Kidney epithelial cell (primary cell): ENCODE measurements at places on chromosomes 4 and X.

GRCh38 chr4:180675359-180675650 is 1567.9 kb upstream of the TENM3 start:
- no peak for DNase-seq

DNA sequence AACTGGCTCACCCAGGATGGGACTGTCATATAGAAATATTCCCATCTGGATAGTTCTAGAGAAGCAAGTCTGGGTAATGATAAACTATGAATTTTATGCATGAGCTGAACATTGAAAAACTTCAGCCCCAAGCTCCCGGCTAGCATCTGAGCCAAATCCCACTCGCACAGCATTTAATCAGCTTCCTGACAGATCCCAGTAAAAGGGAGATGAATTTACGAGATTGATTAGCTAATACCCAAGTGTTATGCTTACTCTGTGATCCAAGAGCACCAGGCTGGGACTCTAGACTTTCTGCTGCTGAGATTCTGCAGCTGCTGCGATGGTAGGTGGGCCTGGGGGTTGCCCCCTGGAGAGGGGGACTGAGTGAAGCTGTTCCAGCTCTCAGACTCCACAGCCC is 28.0 kb downstream of the FRMPD3 start:
- no peak for DNase-seq

DNA sequence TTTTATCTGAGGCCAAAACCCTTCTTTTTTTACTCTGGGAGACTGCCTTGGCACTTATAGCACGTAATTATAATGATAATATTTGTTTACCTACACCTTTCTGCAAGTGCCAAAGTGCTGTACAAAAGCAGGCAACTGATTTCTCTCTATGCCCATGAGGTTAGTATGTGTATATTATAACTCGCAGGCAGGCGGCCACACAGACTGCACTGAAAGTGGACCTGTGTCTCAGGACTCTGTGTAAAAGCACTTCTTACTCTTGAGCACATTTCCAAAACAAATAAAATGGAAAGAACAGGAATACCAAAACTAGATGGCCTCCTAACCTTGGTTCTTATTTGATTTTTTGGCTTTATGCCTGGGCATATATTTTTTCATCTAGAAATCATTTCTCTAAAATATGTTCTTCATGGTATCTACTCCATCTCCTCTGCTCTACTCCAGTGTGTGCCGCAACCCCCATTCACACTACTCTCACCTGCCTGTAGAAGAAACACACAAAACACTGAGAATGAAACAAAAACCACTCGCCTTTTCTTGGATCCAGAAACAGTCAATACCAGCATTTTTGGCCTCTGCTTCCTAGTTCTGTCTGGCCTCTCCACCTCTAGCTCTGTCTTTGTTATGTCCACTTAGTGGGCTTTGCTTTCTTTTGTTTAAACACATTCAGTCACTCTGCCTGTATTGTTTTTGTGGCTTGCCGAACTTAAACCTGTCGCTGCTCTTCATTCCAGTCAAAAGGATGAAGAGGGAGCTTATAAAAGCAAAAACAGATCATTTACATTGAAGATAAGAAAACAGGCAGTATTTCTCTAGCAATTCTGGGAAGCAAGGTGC is 934.5 kb upstream of the TENM3 start:
- DNase-seq = no peak

DNA sequence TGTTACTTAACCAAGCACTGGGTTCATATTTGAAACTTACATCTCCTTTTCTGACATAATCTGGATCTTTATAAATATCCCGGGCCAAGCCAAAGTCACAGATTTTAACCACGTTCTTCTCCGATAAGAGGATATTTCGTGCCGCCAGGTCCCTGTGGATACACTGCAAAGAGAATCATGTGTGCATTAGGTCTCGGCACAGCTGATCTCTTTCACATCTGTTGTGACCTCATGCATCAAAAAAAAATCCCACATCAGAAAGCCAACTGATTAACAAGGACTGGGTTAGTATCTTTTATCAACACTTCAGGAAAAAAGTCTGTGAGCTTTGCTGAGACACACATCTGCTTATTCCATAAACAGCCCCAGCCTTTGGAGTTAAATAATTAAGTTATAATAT is 35.5 kb downstream of the KDR start:
- no peak for DNase-seq

- peak; percentile 92 for DNase-seq
These were observed at the start of gene TRMT10A for GRCh38 chr4:99563310-99564186. Gene TRMT10A (minus strand): TSS chr4:99564039. CDS start chr4:99559338, 4,701 bp downstream.

DNA sequence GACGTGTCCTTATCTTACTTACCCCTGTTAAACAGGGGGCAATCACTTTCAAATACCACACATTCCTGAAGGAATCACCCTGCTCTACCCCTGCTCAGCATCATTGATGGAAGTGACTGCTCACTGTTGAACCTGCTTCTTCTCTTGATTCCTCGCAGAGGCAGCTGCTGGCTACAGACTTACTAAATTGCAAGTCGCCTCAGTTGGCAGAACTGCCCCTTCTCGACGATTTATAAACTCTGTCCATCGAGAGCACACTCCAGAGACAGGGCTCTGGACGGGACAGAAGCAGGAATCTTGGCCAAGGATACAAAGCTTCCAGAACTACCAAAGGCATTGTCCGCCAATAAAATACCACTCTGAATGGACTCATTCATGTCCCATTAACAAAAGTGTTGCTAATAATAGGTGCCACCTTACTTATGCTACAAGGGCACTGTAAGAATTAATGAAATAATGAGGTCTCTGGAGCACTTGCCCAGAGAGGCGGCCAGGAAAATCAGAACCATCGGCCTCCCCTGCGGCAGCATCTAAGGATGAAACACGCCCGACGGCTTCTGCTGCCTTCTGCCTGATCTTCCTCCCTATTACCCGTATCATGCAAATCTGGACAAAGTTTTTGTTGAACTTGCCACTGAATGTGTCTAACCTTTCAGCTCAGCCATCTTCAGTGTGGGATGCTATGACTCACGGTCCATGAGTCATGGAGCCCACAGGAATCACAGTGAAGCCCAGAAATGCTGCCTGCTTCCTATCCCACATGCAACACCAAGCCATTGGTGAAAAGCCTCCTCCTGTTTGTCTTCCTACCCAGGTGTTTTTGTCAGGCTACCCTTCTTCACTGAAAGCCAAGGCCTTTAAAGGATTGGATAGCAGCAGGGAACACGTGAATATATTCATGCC is 164.9 kb downstream of the MAML3 start:
- peak; percentile 93 for DNase-seq
